NCI-H1694 treated with DMSO at 0.1 percent for 48 hours (cell line): ENCODE measurements at places on chromosomes 3 and 15.

DNA sequence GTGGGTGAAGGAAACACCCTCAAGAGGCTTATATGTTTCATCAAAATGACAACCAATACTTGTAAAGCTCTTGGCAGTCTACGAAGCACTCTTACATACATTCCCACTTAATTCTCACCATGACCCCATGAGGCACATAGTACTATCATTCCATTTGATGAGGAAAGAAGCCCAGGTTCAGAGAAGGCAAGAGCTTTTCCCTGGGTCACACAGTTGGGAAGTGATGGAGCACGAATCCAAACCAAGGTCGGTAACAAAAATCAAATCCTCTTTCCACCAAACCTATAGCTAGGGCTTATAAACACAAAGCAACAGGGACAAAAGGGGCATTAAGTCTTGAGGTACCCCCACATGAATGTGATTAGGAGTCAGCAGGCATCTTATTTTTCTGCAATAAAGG is 187.1 kb downstream of the UACA start:
- DNase-seq, result no peak

DNA sequence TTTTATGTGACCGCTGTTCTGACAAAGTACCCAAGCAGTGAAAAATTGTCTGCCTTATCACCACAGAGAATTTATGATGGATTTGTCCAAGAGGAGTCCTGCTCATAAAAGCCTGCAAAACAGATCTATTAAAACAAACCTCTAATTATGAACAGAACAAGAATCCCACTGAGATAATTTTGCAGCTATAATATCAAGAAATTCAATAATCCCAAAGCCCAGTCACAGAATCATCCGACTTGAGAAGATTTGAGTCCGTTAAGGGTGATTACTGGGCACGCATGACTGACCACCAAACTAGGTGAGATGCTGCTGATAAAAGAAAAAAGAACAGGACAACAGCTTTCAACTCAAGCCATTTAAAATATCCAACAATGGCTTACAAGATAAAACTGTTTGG is 231.0 kb upstream of the WNT5A start:
- DNase-seq, result no peak

DNA sequence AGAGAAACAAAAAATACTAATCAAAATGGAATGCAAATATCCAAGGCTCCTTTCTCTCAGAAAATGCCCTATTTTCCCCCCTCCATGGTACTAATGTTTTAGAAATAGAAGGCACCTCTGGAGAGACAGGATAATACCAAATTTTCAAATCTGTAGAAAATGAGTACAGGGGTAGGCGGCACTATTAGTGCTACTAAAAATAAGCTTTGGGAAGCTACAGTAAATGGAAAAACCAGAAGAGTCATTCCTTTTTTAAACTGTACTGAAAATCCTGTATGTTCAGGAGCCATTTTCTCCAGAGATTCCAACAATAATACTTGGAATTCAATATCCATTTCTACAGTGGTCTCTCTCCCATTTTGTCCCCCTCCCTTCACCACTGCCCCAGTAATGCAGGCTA is 320.8 kb downstream of the RORA start:
- no peak for DNase-seq

GRCh38 chr15:70320482-70320881 is 222.8 kb upstream of the TLE3 start:
- no peak for DNase-seq

- DNase-seq, result no peak
Observed at GRCh38 chr3:33798113-33798417, 365 bp upstream of the PDCD6IP start.

- peak; percentile 1 for DNase-seq
Observed at GRCh38 chr3:50971487-50971924, 296.8 kb downstream of the DOCK3 start.

DNA sequence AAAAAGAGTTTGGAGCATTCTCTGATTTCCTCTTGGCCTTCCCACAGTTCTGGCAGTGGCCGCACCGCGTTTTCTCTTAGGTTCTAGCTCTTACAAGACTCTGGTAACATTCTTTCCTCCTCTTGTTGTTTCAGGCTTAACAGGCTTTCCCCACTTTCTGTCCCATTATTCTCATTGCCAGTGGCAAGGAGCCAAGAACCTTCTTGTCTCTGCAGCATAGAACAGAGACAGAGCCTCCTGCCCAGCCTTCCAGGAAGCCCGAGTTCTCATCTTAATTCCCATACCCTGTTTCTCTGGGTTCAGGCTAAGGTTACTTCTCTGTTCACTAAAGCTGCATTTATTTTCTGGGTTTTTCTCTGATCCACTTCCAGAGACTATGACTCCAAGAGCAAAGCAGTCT is 61.1 kb downstream of the DUT start:
- peak; percentile 13 for DNase-seq

- no peak for DNase-seq
Observed at GRCh38 chr3:152518346-152518745, 249.6 kb downstream of the MBNL1 start.

- DNase-seq, result no peak
Observed at GRCh38 chr15:76674883-76675282, 230.3 kb downstream of the SCAPER start.

DNA sequence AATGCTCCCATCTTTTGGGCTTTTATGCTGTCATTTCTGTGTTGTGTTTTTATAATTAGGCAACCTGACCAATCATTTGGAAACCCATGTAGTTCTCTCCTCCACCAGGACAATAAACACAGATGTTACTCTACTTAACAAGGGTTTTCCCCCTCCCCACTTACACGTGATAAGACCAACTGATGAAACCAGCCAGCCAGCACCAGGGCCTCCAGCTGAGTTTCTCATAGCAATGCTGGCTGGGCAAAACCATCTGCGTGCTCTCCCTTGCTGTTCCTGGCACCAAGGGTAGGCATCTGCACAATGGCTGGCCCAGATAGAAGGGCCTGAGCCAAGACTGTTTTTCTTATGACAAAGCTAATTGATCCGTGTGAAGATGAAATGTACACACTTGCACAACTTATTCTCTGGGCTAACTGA is 310.4 kb downstream of the PLCL2 start:
- peak; percentile 96 for DNase-seq

GRCh38 chr3:89184151-89184995 is 77.0 kb downstream of the EPHA3 start:
- DNase-seq, result no peak

DNA sequence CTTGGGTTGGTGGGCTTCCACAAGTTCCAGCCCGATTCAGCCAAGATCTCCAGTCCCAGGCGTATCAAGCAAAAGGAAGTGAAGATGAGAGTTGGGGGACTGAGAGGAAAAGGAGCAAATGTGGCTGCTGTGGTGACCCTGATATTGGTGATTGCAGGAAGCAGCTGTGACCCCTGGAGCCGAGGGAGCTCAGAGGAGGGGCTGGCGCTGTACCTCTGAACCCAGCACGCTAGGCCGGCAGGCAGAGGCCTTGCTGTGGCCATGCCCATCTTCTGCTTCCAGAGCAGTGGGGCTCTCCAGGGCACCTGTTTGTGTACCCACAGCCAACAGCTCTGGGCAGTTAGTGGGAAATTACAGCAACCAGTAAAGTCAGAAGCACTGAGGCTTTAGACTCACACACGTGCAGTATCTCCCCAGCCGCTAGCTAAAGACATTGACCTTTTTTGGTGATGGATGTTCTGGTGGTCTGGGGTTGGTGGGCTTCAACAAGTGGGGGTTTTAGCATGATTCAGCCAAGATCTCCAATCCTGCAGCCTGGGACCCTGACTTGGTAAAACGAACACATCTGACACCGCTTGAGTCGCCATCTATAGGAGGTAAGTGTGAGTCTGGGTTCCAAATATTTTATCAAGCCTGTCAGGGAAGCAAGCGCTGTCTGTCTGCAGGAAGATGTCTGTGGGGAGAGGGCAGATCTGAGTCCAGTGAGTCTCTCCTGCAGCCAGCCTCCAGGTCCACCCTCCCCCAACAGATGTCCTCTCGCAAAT is 33.1 kb downstream of the TM2D3 start:
- DNase-seq, result no peak

DNA sequence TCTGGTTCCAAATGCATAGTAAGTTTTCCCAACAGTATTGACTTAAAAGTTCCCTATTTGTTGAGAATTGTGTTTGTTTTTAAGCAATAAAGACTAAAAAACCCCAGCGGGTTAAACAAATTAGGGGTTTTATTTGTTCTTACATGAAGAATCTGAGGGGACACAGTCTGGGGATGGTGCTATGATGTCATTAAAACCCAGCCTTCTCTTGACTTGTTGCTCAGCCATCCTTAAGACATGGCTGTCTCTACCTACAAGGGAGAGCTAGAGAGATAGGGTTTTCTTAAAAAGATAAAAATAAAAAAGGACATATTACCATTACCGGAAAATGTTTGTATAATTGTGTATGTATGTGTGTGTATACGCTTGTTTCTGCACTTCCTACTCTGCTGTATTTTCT is 11.7 kb upstream of the ARL14 start:
- no peak for DNase-seq

DNA sequence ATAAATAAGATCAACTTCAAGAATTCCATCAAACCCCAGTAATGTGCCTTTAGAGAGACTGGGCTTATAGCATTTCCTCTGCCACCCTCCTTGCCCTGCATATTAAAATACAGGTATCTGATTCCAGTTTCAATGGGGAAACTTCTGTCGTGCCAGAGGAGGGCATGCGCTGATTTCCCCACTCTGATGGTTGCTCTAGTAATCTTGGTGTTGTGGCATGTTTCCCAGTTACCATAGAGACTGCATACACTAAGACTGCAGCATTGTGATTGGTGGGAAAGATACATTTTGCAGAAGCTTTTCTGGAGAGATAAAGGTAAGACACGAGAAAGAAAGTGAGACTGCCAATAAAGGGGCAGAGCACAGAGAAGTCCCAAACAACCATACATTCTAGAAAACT is 225.6 kb downstream of the TIGIT start:
- no peak for DNase-seq

- no peak for DNase-seq
Observed at GRCh38 chr3:10744098-10744465, 71.9 kb upstream of the SLC6A11 start.

GRCh38 chr15:101541501-101542292 is 52.2 kb upstream of the PCSK6 start:
- DNase-seq, result no peak

DNA sequence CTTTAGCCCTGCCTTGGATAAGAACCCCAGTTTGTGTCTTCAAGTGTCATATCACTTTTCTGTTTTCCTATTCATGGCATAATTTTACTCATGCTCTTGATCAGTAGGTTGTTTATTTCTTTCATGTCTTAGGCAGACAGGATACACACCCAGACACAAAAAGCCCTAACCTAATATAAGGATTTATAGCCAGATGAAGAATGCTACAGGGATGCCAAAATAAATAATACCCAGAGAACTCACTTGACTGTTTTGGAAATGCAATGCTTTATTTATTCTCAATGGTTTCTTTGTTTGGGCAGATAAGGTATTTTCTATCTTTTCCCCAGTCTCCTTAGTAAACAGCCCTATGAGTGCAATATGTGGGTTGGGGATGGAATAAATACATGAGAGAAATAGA is 424.0 kb upstream of the PDZRN3 start:
- no peak for DNase-seq

DNA sequence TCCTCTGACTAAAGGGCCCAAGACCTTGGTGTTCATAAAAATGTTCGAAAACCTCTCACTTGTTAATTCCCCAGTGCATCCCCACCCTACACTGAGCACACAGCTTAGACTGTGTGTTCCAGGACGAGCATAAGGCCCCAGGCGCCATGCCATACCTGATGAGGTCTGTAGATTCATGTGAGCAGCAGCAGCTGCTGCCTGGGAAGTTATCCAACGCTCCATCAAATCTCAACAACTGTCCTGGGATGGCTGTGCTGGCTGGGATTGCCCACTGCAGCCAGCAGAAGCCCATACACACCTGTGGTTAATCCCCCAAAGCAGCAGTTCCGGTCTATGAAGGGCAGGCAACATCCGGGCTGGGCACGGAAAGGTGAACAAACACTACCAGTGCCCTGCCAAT is 391.2 kb downstream of the IL20RB start:
- peak; percentile 95 for DNase-seq

DNA sequence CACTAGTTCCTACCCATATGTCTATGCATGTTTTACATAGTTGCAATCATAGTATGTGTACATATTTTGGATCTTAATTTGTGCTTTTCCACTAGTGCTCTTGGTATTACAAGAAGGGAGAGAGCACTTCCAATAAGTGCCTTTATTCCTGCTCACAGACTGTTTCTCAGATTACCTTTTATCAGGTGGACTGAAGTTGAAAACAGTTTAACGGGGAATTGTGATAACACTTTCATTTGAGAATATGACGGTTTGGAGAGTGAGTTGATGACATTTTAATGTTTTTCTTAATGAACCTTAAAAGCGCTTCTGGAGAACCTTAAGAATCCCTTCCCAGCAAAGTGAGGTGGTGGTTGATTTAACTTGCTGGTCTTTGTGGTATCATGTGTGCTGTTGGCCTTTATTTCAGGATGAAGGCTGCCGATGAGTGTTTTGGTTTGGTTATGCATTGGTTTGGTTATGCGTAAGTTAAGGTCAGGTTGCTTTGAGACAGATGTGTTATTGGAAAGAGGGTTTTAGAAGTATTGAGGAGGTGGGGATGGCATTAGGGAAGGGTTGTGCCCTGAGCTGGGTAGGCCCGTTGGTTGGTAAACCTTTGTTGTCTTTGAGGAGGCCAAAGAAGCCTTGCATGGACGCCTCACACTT is 2.8 kb downstream of the EDEM1 start:
- no peak for DNase-seq

GRCh38 chr15:51844747-51845426 is 15.4 kb downstream of the TMOD3 start:
- no peak for DNase-seq

DNA sequence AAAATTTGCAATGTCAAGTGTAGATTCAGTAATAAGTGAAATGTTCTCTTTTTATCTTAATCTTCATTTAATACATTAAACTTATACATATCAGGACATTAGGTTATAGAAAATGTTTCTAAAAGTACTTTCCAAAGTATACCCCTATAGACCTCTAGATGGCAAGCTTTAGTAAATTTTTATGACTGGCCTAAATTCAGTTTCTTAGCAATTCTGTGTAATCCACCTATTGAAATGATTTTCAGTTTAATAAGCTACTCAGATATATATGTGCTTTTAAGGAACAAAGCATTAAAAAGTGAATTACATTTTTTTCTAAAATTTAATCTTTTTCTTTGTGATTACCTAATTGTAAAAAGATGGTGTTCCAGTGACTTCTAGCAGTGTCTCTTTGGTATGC is 342.2 kb downstream of the GBE1 start:
- no peak for DNase-seq

DNA sequence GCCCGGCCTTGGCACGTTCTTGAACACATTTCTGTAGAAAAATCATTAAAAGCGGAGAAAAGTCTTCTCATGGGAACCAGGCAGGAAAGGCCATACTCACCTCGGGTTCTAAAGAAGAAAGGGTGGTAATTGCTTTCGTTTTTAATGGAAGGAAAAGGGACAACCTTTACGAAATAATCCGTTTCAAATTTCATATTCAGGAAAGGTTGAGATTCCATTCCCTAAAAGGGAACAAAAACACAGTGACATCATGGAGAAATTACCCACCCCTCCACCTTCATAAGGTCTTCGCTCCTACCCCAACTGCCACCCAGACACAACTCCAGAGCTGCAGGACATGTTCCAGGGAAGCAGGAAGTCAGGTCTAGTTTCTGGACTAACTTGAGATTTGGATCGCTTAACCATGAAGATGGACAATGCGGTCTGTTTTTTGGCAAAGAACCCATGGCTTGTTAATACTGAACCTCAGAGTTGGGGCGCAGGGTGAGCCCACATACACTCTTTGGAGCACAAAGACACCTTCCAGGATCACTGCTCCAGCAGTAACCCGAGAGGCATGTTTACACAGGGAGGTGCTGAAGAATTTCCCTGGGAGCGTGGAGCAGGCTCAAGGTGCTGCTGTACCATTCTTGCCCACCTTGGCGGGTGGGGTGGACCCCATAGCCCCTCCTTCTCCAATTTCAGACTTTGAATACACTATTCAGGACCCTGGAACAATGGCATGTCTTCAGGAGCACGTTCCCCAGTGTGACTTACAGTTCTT is 49.2 kb downstream of the SPATA12 start:
- DNase-seq, result no peak
